ENCODE measurements at places on chromosomes 6 and 20.
A peak's percentile ranks its signal among the peaks of the same experiment; 100 is the strongest.

- DNase-seq, result peak; percentile 23
Observed at GRCh38 chr6:12160326-12160725, 129.8 kb upstream of the EDN1 start.

GRCh38 chr6:21132856-21133838 lies 460.4 kb upstream of the SOX4 start:
- DNase-seq, result peak; percentile 64

DNA sequence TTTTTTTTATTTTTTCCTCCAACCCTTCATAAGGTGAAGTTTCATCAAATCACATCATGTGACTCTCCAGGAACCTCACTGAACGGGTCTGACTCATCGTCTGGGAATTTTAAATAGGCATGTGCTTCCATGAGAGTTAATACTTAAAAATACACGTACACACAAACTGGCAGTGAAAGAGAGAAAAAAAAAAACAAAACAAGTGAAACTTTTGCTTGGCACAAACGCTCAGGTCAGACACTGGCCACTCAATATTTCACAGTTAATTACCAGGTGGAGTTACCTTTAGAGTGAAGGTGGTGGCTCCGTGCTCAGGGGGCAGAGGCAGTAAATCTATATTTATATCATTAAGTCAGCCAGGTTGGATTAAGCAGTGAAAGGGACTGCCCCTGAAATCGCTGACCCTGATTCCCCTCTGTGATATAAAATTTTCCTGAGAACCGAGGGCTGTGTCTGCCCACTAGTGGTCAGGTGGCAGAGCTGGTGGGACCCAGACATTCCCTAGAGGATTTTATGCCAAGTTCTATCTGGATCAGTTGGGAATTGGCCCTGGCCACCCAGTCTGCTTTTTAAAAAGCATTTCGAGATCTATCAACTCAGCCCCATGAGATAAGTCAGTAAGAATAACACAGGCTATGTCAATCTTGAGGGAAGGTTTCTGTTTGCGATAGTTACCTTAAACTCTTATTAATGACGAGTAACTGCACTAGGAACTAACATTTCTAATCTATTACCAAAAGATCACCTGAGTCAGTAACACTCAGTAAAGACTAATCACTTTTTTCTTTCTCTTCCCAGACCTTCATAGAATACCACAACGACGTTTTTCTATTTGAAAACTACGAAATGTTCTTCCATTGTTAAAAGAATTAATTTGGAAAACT lies 259.1 kb downstream of the HDGFL1 start:
- peak; percentile 99 for DNase-seq

GRCh38 chr20:59520814-59521213 lies 83.5 kb upstream of the PHACTR3 start:
- DNase-seq, result no peak

DNA sequence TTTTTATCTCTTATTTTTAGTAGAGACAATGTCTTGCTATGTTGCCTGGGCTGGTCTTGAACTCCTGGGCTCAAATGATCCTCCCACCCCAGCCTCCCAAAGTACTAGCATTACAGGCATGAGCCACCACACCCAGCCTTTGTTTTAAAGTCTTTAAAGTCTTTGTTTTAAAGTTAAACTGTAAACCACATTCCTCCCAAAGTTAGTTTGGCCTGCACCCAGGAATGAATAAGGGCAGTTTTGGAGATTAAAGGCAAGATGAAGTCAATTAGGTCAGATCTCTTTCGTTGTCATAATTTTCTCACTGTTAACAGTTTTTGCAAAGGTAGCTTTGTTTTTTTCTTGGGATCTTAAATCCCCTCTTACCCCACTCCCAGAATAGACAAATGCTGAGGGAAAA lies 63.8 kb downstream of the UBR2 start:
- peak; percentile 2 for DNase-seq

GRCh38 chr6:155001482-155001881 lies 6.4 kb downstream of the TIAM2 start:
- no peak for DNase-seq

DNA sequence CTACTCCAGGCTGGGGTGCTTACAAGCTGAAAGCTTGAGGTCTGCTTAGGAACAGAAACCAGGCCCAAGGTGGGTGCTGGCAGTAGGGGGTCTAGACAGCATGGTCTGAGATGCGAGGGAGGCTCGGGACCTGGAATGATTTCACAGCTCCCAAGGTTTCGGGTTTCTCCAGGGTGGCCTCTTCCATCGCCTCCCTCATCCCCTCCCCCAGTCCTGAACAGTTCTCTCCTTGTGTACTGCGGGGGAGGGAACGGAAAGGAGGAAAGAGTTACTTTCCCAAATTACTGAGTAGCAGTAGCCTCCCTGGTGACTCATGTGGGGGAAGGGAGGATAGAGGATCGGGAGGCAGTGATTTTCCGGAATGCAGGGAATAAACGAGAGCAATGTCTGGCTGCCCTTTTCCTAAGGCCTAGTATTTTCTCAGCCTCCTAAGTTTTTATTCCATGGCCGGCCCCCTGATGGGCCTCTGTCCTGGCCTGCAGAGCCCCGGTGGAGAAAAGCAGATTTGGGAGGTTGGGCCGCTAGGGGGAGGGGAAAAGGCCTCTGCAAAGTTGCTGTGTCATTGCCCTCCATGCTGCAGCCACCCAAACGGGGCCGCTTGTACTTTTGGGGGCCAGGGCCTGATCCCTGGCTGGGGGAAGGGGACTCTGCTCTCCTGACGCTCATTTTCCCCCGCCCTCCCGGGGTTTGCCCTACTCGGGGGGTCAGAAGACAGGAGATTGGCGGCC lies 1.5 kb downstream of the BRD2 start:
- peak; percentile 100 for DNase-seq

GRCh38 chr6:134819863-134820800 lies 129.8 kb downstream of the ALDH8A1 start:
- DNase-seq, result no peak

DNA sequence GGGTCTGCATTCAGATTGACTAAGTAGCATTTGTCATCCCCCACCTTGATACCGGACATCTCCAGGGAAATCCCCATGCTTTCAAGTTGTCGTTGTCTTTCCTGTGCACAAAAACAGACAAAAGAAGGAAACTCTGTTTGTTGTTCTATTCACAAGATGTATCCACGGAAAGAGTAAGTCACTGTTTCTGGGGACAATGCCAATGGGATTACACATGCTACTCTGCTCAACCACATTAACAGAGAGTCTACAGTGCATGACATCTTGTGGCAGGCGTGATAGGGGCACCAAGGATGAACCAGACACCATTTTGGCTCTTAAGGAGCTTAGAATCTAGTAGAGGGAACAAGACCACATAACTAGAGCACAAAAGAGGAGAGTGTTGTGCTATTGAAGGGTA lies 124.4 kb upstream of the NUP153 start:
- peak; percentile 47 for DNase-seq

DNA sequence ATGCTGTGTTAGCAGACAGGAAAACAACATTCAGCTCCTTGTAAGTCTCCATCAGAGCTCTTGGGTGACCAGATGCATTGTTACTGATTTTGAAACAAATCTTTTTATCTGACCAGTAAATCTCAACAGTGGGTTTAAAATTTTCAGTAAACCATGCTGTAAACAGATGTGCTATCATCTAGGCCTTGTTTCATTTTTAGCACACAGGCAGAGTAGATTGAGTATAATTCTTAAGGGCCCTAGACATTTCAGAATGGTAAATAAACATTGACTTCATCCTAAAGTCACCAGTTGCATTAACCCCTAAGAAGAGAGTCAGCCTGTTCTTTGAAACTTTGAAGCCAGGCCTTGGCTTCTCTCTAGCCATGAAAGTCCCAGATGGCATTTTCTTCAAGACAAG lies 237.2 kb upstream of the BMP2 start:
- DNase-seq, result no peak

GRCh38 chr20:51969191-51969590 lies 166.9 kb upstream of the SALL4 start:
- no peak for DNase-seq

- no peak for DNase-seq
Observed at GRCh38 chr6:19713984-19714383, 123.2 kb upstream of the ID4 start.

- no peak for DNase-seq
Observed at GRCh38 chr6:73079978-73080377, 145.3 kb downstream of the KHDC1L start.

GRCh38 chr20:35286899-35287508 lies 2.4 kb upstream of the EIF6 start:
- no peak for DNase-seq

DNA sequence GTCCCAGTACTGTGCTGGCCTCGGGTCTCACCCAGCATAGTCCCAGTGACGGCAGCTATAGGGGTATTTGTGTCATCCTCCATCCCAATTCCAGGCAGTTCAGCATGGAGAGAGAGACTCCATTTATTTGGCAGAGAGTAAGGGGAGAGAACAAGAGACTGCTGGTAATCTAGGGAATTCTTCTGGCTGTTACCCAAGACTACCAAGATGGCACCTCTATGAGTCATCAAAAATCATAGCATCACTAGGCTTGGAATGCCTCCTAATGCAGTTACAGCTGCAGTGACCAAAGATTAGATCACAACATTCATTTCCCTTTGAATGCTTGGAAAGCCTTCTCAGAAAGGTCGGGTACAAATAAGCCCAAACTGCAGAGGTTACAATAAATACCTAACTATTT lies 660.4 kb upstream of the FLRT3 start:
- DNase-seq, result peak; percentile 68

GRCh38 chr6:54192993-54193392 lies 81.8 kb downstream of the MLIP start:
- DNase-seq, result no peak

- DNase-seq, result peak; percentile 71
Observed at GRCh38 chr6:154868143-154868594, 126.9 kb upstream of the TIAM2 start.

DNA sequence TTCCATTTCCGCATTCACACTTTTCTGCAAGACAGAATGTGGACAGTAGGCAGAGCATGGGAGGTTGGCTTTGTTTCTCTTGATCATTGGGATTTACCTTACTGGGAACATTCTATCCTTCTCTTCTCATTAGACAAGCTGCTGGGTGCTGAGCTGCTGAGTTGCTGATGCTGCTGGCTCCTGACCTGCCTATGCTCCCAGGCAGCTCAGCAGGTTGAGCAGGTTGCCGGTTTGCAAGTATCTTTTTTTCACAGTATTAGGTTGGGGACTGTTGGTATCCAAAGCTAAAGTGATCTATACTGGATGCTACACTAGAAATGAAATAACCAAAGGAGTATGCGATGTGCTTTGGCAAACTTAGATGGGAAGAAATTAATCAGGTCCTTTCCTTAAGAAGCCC lies 23.7 kb upstream of the ADGRF4 start:
- no peak for DNase-seq

DNA sequence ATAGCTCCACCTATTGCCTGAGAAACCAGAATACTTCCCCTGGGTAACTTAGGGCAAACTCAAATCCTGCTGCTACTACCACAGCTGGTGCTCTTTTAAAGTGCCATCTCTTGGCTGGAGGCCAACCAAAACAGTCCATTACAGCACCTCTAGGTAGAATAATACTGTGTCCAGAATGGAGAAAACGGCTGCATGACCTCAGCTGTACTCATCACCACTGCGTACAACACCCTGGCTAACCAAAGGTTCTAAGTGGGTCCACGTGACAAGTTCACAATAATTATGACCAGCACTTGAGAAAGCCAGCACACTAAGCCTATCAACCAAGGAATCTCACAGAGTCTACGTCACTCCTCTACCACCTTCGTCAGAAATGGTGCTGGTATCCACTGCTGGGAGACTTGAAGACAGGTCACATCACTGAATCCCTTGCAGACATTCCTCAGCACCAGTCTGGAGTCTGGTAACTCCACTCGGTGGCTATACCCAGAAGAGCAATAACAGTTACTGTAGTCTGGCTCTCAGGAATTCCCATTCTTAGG lies 40.9 kb upstream of the PKIB start:
- DNase-seq, result no peak

GRCh38 chr6:85041376-85041775 lies 277.0 kb upstream of the TBX18 start:
- no peak for DNase-seq

DNA sequence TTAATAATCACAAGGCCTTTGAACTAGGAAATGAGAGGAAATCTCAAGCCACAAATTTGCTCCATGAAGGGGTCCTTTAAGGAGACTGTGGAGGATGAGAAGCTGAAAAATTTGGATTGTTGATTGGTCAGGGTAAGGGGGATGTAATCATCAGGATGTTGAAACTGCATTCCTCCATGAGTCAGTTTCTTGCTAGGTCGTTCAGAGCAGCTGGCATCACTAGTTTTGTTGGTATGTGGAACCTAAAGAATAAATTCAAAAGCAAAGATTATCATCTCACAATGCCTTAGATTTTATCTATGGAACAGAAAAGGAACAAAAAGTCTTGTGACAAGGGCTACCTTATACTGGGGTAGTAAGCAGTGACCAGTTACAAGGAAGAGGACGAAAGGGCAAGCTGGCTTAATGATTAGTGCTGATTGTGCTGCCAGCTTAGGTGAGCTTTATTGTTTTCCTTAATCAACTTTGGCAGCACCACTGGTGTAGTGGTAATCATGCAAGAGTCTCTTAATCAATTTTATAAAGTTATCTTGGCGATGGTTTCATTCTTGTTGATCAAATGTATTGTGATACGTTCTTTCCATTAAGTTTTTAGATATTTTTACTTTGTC lies 36.6 kb downstream of the CRISP2 start:
- peak; percentile 40 for DNase-seq
